ENCODE measurements at places on chromosomes 2 and 18.
A peak's percentile ranks its signal among the peaks of the same experiment; 100 is the strongest.

GRCh38 chr18:13239171-13239956 lies 20.8 kb downstream of the LDLRAD4 start:
- DNase-seq = no peak

DNA sequence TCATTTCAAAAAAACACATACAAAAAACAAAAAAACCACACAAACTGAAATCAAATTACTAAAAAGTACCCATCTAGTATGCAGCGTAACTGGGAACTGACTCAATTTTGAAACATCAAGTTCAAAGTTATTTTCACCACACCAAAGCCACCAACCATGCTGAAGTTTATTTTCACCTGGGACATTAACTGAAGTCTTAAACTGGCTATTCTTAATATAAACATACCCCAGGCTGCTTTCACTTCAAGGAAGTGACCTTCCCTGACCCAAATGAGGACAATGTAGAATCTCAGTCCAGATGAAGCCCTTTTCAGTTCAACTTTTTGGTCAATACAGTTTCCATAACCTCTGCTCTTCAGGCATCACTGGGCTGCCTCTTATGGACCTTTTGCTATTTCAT lies 84.6 kb downstream of the PIGN start:
- no peak for DNase-seq

- no peak for DNase-seq
Observed at GRCh38 chr18:70068981-70069380, 121.3 kb upstream of the CD226 start.

GRCh38 chr2:137689549-137689948 lies 274.7 kb upstream of the HNMT start:
- no peak for DNase-seq

DNA sequence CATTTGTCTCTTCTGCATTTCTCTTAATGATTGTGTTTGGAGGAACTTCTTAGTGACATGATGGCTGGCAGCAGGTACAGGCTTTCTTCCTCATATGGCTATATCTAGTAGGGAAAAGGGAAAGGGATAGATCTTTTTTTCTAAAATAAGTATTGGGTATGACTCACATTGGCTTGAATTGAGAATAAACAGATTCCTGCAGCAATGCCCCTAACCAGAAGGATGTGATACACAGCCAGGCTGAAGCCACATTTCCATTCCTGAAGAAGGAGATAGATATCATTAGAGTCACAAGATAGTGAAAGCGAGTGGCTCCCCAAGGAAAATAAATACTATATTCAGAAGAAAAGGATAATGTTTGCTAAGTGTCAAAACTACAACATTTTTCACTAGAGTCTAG lies 61.1 kb downstream of the VWC2L start:
- DNase-seq = peak; percentile 15

- DNase-seq = no peak
Observed at GRCh38 chr2:17441790-17442189, 76.5 kb downstream of the RAD51AP2 start.

All from adipocyte (in vitro differentiated cells).